ENCODE measurements at places on chromosomes 11 and 22. TPM values are rescaled to one million over a fixed set of nuclear protein-coding genes. Genes with fewer than 3 reads are reported as not detected.

The CLDN5 gene
- polyA plus RNA-seq = 24.7 TPM

The SPATA19 gene
- polyA plus RNA-seq = not detected

The TMEM151A gene
- not detected for polyA plus RNA-seq

The FAM76B gene
- polyA plus RNA-seq = 24.1 TPM

The APOBEC3F gene
- polyA plus RNA-seq = 1.8 TPM

The EMSY gene
- 11.7 TPM for polyA plus RNA-seq

The RFPL1 gene
- polyA plus RNA-seq = 0.42 TPM

The OSBPL5 gene
- 14.7 TPM for polyA plus RNA-seq

The MMP3 gene
- not detected for polyA plus RNA-seq

The RFPL2 gene
- polyA plus RNA-seq = not detected

The OR10A5 gene
- not detected for polyA plus RNA-seq

DNA sequence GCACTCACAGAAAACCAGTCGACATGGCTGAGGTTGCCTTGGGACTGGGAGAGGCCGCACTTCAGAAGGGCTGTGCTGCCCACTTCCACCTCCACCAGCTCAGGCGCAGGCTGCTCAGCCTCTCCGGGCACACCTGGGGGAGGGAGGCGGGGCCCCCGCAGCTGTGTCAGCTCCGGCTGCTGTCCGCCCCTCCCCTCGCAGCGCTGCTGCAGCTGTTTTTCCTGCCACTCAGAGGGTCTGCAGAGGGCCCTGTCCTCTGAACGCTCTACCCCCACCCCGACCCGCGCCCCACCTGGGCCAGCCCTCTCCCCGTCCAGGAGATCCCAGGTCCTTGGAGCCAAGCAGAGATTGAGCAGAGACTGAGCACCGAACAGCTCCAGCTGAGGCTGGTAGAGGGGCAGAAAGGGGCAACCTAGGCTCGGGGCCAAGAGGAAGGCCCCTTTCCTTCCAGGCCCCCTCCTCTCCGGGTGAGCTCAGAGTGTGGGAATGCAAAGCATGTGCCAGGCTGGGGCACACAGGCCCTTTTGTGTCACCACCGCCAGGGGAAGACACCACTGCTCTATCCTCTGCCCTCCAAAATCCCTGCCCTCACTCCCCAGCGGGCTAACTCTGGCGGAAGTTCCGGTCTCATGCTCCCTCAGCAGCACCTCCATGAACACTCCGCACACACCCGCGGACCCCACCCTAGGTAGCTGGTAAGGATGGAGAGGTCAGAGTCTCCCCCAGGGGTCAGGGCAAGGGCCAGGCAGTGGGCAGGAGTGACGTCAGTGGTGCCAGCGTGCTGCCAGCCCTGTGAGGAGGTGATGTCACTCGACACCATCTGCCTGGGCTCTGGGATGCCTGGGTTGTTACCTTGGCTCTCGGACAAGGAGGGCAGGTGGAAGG is 1.6 kb downstream of the MCAM start:
- peak; percentile 80 for DNase-seq

DNA sequence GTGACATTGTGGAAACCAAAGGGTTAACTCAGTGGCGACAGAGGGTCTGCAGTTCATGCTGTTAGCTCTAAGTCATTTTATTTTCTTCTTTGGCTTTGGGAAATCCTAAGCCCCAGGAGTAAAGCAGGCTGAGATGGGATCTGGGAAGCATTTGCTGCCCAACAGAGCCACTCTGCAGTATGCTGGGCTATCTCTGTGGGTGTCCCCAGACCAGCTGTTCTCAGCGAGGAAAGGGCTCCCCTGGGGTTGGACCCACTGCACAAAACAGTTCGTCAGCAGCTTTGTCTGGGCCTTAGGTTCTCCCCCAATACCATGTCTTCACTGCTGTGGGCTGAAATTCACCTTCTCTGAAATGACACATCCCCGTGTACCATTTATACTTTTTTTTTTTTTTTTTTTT is 34.0 kb downstream of the KREMEN1 start:
- DNase-seq = no peak

DNA sequence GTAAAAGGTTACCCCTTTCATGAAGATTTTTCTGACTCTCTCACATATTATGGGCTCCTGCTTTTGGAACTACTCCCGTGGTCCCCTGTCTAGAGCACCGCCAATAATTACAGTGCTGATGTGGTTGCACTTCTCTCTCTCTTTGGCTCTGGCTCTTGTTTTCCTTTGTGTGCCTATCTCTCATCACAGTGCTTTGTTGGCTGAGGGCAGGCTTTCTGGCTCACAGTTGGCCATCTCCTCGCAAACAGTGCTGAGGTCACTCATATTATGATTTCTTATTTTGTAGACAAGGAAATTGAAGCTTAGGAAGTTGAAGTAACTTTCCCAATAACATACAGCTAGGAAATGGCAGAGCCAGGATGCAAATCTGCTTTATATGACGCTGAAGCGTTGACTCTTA is 192.5 kb downstream of the DDX10 start:
- peak; percentile 16 for DNase-seq

GRCh38 chr11:34284156-34284555 is 73.7 kb downstream of the ABTB2 start:
- no peak for DNase-seq

GRCh38 chr11:70578371-70578770 is 180.0 kb downstream of the CTTN start:
- no peak for DNase-seq

GRCh38 chr22:29383740-29384139 is 4.6 kb downstream of the AP1B1 start:
- DNase-seq = no peak

DNA sequence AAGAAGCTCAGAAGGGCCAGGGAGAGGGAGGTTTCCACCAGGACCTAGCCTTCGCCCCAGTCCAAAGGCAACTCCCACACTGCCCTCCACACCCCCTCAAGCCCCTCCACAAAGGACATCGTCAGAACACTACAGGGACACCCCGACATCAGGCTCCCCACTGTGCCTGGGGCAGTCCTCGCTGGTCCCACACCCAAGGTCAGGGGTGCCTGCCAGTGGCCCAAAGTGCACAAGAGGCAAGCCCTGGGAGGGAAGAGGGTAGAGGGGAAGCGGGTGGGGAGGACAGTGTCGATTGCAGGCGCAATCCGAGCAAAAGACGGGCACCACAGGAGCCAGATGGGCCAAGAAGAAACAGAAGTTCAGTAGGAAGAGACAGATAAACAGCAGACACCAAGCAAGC is 35.6 kb upstream of the JAM3 start:
- DNase-seq = no peak

GRCh38 chr11:107598225-107599139 is 7.5 kb downstream of the ELMOD1 start:
- no peak for DNase-seq

DNA sequence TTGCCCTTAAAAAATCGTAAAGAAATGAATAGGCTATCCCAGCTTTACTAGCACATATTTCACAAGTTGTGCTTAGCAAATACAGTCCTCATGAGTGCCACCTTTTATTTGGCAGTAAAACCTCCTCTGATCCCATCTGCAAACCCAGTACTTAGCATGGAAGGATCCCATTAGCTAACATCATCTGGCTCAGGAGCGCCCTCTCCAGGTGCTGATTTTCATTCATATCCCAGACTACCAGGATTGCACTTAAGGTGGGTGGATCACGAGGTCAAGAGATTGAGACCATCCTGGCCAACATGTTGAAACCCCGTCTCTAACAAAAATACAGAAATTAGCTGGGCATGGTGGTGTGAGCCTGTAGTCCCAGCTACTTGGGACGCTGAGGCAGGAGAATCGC is 76.1 kb upstream of the PAX6 start:
- DNase-seq = no peak

- no peak for DNase-seq
These were observed 50.1 kb upstream of the GCAT start for GRCh38 chr22:37757663-37758062.

DNA sequence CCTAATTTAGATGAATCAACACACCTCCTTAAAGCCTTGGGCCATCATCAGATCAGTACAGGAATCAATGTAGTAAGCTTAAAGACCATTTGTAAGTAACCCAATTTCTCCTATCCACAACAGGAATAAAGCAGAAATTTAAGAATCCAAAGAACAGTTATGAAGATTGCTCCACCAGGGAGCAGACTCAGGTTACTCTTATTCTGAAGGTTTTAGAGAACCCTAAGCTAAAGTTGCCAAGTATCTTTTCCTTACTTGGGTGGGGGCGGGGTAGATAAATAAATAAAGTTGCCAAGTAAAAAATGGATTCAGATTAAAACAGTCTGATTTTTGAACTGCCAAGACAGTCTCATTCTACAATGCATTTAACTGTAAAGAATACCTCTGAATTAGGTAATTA is 18.1 kb downstream of the CKAP5 start:
- no peak for DNase-seq

- DNase-seq = no peak
These were observed 3.1 kb upstream of the PTS start for GRCh38 chr11:112223121-112223520.

- no peak for DNase-seq
These were observed 8.9 kb downstream of the TTC28 start for GRCh38 chr22:28670756-28671155.

GRCh38 chr11:115170133-115170815 is 333.9 kb downstream of the CADM1 start:
- DNase-seq = peak; percentile 42

GRCh38 chr11:12273618-12273995 is 103.8 kb upstream of the PARVA start:
- DNase-seq = no peak

GRCh38 chr22:46081831-46082210 is 68.5 kb upstream of the PPARA start:
- no peak for DNase-seq

- DNase-seq = no peak
These were observed 2.3 kb upstream of the RAD9A start for GRCh38 chr11:67389477-67389876.

- no peak for DNase-seq
These were observed 825.7 kb downstream of the FAM181B start for GRCh38 chr11:81907996-81908395.

- no peak for DNase-seq
These were observed 1055.3 kb downstream of the BRD1 start for GRCh38 chr22:48772286-48772907.

- no peak for DNase-seq
These were observed 14.4 kb upstream of the SPTBN2 start for GRCh38 chr11:66743271-66743968.

GRCh38 chr11:57339328-57339727 is 1.2 kb downstream of the P2RX3 start:
- DNase-seq = no peak

- DNase-seq = no peak
These were observed 7.2 kb downstream of the ARHGEF12 start for GRCh38 chr11:120343429-120343828.

- DNase-seq = no peak
These were observed 1.6 kb upstream of the BRD1 start for GRCh38 chr22:49829044-49829853.

DNA sequence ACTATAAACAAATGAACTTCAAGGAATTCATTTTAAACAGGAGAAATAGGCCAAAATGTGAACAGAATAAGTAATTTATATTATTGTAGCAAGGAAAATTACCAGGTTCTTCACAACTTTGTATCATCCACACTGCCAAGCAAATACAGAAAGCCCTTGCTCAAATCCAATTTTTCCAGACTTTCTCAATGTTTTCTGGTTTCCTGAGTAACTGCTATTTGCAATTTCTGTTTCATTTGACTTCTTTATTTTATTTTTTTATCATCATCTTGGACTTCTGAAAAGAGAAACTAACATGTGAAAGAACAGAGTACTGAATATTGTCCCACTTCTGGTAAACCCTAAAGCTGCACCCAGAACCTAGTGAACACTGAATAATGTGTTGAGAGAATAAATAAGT is 61.0 kb downstream of the SLC1A2 start:
- no peak for DNase-seq

DNA sequence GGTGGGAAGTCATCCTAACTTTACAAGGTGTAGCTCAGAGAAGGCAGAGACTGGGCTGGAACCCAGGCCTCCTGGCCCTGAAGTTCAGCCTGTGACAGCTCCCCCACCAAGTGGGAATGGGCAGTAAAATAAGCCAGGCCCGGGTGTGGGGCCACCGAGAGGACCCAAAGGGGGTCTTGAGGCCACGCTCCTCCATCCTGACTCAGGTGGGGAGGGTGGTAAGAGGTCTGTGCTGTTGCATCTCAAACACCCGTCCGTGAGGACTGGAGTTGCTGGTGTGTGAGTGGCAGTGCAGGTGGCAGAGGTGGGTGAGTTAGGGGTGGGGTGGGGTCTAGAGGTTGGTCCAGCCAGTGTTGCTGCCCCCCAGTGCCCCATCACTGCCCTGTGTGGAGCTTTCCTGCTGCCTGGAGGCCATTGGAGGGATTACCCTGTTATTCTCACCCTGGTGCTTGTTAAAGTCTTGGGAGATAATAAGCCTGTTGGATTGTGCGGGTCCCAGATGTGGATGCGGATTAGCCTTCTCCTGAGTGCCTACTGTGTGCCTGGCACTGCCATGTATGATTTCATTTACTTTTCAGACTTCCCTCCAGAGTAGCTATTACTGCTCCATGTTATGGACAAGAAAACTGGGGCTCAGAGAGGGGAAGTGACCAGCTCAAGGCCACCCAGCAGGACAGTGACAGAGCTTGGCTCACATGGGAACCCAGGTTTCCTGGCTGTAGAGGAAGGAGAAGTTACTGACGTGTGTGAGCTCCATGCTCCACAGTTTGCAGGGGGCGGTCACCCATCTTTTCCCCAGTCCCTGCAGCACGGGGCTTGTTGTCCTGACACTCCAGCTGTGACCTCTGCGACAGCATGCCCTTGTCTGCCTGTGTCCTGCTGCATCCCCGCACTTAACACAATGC is 12.9 kb downstream of the SERPINH1 start:
- no peak for DNase-seq

DNA sequence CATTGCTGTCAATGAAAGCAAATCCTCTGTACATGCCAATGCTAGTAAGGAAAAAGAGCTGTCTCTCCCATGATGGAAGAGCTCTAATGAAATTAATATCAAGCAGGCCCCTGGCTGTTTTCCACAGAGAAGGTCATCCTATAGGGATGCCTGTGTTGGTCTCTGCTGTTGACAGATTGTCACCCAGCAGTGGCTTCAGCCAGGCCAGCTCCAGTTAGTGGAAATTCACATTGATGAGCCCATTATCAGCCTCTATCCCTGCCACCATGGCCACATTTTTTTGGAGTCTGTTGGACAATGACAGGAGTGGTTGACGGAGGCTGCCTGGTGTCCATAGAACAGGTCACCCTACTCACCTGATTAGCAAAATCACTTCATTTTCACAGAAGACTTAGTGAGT is 104.3 kb downstream of the GGTLC2 start:
- DNase-seq = no peak

GRCh38 chr11:110094298-110095285 is 1.4 kb downstream of the ZC3H12C start:
- DNase-seq = no peak

- peak; percentile 90 for DNase-seq
These were observed 3.5 kb downstream of the ARRB1 start for GRCh38 chr11:75347781-75348566.

GRCh38 chr11:69383372-69384250 is 89.7 kb downstream of the MYEOV start:
- no peak for DNase-seq

- no peak for DNase-seq
These were observed 29.7 kb upstream of the SORL1-AS1 start for GRCh38 chr11:121482231-121483129.

DNA sequence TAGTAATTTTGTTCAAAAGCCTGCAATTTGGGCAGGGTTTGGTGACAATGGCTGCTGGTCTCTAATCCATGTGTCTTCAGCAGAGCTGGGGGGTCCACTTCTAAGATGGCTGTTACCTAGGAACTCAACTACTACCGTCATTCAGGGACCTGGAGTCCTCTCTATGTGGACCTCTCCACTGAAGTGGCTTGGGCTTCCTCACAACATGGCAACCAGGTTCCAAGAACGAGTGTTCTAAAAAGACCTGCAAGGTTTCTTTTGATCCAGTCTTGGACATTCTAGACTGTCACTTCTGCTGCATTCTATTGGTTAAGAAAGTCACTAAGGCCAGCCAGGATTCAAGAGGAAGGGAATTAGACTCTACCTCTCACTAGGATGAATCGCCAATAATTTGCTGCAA is 387.0 kb downstream of the NXPE2 start:
- DNase-seq = no peak

All from muscle of back (tissue), 13 donors.